ENCODE measurements at places on chromosomes 6 and 20. TPM values are rescaled to one million over a fixed set of nuclear protein-coding genes. Genes with fewer than 3 reads are reported as not detected.

The KIF13A gene
- 13.5 TPM for total RNA-seq

The GGTLC1 gene
- total RNA-seq = not detected

The AGPAT1 gene
- total RNA-seq = 62.9 TPM

The FLRT3 gene
- total RNA-seq = 0.90 TPM

The CFB gene
- total RNA-seq = 103 TPM

The DLL1 gene
- 0.16 TPM for total RNA-seq

The ATP9A gene
- 8.1 TPM for total RNA-seq

The COL9A3 gene
- total RNA-seq = 22.5 TPM

The PPP1R16B gene
- total RNA-seq = 0.49 TPM

The MRPS10 gene
- 31.6 TPM for total RNA-seq

The VPS52 gene
- 28.2 TPM for total RNA-seq

The PGBD1 gene
- total RNA-seq = 1.3 TPM

The ZNF341 gene
- total RNA-seq = 1.1 TPM

The OOEP gene
- total RNA-seq = not detected

The OSER1 gene
- total RNA-seq = 32.9 TPM

The CTAGE9 gene
- total RNA-seq = not detected
